ENCODE measurements at places on chromosomes 1 and 21.

GRCh38 chr21:46008893-46009621 is 27.5 kb downstream of the COL6A1 start:
- DNase-seq, result no peak

GRCh38 chr1:145891587-145892485 is 6.2 kb upstream of the ANKRD35 start:
- DNase-seq, result no peak

- no peak for DNase-seq
Observed at GRCh38 chr21:42614396-42614795, 39.0 kb upstream of the PDE9A start.

DNA sequence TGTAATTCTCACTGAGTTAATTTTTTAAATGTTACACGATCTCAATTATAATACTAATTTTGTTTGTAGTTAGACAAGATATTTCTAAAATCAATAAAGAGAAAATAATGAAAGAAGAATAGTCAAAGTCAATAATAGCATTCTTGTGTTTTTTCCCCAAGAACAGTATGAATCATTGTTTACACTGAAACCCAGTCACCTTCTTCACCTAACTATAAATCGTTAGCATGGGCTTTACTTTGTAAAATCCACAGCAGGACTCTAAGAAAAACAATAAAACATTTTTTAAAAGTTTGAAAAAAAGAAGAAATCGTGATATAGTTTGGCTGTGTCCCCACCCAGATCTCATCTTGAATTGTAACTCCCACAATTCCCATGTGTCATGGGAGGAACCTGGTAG is 234.6 kb upstream of the LYPLAL1 start:
- no peak for DNase-seq

DNA sequence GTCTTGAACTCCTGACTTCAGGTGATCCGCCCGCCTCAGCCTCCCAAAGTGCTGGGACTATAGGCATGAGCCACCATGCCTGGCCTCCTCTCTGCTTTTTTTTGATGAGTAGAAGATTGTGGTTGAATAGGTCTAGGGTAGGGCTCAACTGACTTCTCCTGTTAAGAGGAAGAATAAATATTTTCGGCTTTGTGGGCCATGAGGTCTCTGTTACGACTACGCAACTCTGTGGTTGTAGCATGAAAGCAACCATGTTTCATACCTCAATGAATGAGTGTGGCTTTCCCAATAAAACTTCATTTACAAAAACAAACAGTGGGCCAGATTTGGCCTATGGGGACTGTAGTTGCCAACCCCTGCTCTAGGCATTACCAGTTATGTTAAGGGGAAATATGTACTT is 67.8 kb downstream of the NID1 start:
- no peak for DNase-seq

All from T-helper 1 cell (primary cell).